BJ (cell line): ENCODE measurements at places on chromosomes 5 and 9. TPM values are rescaled to one million over a fixed set of nuclear protein-coding genes. Genes with fewer than 3 reads are reported as not detected.

The CKMT2 gene
- 0.10 and 0.17 TPM in 2 replicates for polyA plus RNA-seq

The LRRC26 gene
- polyA plus RNA-seq: not detected in 2 replicates

The LCN12 gene
- polyA plus RNA-seq: 0.36 and 0.40 TPM in 2 replicates

The GGTA1 gene
- polyA plus RNA-seq: not detected in 2 replicates

The TPRN gene
- 2.9 and 3.5 TPM in 2 replicates for polyA plus RNA-seq

The ODF2 gene
- polyA plus RNA-seq: 16.3 and 21.5 TPM in 2 replicates

The EMB gene
- polyA plus RNA-seq: 0.55 and 1.5 TPM in 2 replicates

The XPA gene
- polyA plus RNA-seq: 1.4 and 2.2 TPM in 2 replicates

The FAM221B gene
- not detected in 2 replicates for polyA plus RNA-seq

The TRPM6 gene
- 0.02 and 0.10 TPM in 2 replicates for polyA plus RNA-seq

The RANBP3L gene
- not detected in 2 replicates for polyA plus RNA-seq

The SPTLC1 gene
- 102 and 120 TPM in 2 replicates for polyA plus RNA-seq

The CDH9 gene
- polyA plus RNA-seq: not detected in 2 replicates

The PSD2 gene
- 0.04 and 0.06 TPM in 2 replicates for polyA plus RNA-seq

The PRDM9 gene
- polyA plus RNA-seq: not detected in 2 replicates
